ENCODE measurements at places on chromosomes 13 and 19.

- no peak for DNase-seq
These were observed 10.0 kb downstream of the LRFN3 start for GRCh38 chr19:35946203-35946602.

DNA sequence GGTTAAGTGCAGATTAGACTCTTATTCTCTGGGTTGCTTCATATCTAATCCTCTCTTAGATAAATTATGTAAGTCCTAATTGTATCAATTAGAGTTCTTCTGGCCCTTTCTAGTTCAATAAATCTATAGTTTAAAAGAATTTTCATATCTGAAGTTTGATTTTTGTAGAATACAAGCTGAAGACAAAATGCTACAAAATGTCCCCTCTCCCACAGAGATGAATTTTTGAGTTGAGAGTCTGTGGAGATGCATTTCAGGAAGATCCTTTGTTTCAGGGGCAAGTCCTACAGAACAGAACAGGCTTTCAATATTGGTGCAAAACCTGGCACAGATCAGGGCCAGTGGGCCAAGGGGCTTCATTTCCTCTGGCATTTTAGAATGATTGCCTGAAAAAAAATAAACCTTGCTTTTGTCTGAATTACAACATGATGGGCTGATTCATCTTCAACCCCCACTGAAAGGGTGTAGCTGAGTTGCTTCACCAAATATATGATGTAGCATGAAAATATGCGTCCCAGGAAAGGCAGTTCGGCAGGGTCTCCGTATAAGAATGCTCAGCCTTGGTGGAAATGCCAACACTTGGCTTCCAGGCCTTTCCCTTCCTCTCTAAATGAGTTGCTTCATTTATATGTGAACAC lies 6.4 kb upstream of the IPO5 start:
- peak; percentile 96 for DNase-seq

DNA sequence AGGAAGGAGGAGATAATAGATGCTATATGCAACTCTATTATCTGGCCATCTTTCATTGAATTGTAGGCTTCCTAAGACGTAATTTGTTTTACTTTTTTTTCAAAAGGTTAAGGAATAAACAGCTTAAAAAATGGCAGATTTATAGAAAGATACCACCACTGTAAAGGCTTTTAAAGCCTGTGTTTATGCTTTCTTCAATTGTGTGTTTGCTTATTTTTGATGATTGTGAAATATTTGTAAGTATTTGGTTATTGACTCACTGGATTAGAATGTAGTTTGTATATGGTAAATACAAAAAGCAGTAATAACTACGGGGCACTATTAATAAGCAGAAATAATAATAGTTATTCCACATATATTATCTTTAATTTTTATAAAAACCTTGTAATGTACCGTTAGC lies 437.9 kb downstream of the KLF5 start:
- peak; percentile 18 for DNase-seq

DNA sequence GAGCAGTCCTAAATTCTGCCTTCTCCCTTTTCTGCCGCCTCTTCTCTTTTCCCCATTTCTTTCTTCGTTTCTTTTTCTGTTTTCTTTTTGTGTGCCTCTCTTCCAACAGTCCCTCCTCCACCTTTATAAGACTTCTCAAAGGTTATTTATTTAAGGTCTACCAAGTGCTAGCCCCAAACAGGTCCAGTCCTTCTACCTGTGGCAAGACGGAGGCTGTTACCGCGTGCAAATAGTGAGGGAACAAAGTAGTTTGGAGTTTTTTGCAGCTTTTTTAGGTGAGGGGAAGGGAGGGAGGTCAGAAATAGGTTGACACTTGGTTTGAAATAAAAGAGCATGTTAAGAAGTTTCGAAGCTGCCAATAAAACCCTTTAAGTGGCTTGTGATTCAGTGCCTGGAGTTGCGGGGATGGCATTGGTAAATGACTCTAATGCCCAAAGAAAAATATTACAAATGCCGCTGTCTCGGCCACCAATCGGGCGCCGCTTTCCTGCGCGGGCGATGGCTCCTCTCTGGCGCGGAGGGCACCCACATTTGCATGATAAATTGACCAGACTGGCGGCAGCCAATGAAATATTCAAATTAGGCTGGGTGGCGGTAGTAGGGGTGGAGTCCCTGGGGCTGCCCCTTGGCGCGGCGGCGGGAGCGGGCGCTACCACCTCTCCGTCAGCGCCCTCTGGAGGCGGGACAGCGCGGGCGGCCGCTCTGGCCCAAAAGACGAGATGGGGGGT lies 7.5 kb upstream of the TSHZ3 start:
- DNase-seq: no peak

DNA sequence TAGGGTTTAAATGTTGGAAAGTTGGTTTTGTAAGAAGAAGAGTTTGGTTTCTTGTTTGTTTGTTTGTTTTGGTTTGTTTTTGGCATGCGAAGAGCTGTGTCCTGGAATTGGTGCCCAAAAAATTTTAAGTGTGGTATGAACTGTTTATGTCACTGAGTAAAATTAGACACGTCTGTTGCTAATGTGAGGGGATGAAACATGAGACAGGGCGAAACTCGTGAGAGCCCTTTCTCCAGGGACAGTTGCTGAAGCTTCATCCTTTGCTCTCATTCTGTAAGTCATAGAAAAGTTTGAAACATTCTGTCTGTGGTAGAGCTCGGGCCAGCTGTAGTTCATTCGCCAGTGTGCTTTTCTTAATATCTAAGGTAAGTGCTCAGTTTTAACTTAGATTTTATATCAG lies at the start of gene SGCG:
Gene SGCG, plus strand, starts transcription at position 269 of the 400 bp plus-strand sequence. CDS start 22,716 bp downstream, outside the sequence.
- no peak for DNase-seq

DNA sequence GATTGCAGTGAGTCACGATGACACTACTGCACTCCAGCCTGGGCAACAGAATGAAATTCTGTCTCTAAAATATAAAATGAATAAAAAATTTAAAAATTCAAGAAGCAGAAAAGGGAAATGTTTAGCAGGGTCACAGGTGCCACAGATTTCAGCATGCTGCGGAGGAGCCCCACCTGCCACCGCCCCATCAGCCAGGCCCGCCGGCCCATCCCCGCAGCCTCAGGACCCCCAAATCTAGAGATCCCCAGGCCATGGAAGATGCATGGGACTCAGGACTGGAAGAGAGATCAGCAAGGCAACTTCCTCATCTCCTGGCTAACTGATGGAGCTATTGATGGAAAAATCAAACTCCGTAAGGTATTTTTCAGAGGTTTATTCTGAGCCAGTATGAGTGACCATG lies 208.2 kb downstream of the UQCRFS1 start:
- no peak for DNase-seq

DNA sequence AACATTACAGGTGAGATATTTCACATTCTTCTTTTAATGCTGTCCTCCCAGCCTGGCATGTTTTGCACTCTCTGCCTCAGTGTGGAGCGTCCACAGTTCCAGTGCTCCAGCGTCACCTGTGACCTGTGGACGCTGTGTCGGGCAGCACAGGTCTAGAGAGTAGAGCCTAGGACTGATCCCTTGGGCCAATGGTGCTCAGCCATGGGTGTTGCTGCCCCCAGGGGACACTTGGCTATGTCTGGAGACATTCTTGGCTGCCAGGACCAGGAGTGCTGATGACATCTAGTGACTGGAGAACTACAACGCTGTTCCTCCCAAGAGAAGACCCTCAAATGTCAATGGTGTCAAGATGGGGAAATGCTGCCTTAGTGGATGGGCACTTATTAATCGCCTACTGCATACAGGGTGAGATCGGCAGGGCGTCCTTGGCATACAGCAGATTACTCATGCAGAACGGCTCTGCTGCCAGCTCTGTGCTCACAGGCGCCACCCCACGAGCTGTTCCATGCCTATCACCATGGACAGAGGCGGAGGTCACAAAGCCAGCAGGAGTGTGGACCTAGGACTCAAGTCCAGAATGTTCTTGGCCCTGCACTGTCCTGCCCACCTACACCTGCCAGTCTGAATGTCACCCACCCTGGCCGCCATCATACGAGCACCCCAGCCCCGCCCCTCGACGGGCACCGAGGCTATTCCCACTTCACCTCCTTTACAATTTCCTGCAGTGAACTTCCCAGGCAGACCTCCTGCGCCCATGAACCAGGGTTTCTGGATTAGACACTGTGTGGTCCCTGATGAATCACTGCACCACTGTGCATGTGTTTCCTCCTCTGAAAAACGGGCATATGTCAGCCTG lies 13.9 kb upstream of the MADCAM1 start:
- DNase-seq: no peak

GRCh38 chr13:101473458-101473857 lies 21.0 kb downstream of the ITGBL1 start:
- DNase-seq: peak; percentile 83
